Uterus (tissue), 4 donors: ENCODE measurements at places on chromosomes 4 and X.

DNA sequence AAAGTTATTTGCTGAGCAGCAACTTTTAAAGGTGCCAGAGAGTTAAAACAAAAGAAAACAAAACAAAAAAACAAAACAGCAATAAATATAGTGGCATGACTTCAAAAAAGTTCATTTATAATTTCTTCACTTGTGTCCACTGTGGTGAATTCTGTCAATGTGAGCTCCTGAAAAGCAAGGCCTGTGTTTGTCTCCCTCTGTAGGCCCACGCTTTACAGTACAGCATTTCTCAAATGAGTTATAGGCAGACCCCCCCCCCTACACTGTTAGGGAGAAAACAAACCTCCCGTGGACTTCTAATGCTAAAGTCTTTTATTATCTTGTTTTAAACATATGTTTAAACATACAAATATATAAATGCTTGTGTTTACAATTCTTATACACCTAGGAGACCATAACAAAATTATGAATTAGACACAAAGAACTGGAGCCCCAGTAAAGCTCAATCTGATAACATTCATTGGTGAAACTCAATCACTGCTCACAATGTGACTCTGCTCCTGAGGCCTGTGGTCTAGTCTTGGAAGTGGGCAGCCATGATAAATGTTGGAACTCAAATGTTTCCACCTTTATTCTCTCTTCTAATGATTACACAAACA is 47.0 kb upstream of the SCOC start:
- peak; percentile 28 for DNase-seq

- DNase-seq, result no peak
Observed at GRCh38 chr4:169017971-169018370, 7.9 kb upstream of the CBR4 start.

- DNase-seq, result no peak
Observed at GRCh38 chr4:146981651-146982050, 36.0 kb upstream of the TTC29 start.

DNA sequence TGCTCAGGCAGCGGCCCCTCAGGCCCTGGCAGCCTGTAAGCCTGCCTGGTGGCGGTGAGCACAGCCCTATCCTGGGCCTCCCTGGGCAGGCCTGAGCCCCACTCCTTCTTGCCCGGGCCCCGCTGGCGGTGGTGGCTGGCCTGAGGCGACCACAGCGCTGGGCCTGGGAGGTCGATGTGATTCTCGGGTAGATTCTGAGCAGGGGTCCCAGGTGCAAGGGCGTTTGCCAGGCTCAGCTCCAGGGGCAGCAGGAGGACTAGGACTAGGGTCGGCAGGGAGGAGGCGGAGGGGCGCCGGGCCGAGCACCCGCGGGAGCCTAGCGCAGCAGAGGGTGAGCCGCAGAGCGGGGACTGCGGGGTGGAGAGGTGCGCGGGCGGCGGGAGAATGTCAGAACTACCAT is 17.0 kb downstream of the FAM9A start:
- DNase-seq, result no peak

DNA sequence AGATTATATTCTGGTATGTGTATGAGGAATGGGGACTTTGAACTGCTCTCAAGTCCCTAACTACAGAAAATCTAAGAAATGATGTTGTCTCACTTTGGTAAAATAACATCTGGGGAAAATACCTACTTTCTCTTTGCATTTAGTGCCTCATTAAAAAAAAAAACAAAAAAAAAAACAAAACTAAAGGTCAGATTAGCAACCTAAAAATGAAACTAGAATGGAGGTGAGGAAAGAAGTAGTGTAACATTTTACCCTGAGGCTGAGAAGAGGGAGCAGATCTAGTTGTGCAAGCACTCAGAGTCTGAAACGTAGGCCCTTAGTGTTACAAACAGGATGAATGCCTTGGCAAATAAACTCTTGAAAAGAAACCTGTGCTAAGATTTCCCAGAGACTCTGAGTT is 56.0 kb downstream of the VGLL1 start:
- DNase-seq, result no peak

- no peak for DNase-seq
Observed at GRCh38 chr4:176287546-176287945, 18.5 kb upstream of the ASB5 start.

DNA sequence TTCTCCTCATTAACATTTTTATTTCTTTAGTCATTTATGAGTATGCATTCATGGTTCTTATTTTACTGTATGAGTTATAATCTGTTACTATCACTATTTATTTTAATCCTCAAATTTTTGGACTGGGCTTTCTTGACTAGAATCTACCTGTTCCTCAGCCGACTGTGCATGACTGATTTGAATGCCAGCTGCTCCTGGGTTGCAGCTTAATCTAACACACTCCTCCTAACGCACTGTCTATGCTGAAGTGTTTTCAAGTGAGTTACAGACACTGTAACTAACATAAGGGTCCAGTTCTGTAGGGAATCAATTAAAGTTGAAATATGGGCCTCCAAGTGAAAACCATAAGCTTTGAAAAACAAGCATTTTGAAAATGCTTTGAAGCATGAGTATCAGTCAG is 137.4 kb upstream of the ARSJ start:
- no peak for DNase-seq
